ENCODE measurements at places on chromosomes 1 and 21.
A peak's percentile ranks its signal among the peaks of the same experiment; 100 is the strongest.

- peak; percentile 59 for DNase-seq
Observed at GRCh38 chr21:17454315-17455027, 58.4 kb upstream of the CXADR start.

- no peak for DNase-seq
Observed at GRCh38 chr1:173302890-173303829, 96.0 kb upstream of the TNFSF4 start.

DNA sequence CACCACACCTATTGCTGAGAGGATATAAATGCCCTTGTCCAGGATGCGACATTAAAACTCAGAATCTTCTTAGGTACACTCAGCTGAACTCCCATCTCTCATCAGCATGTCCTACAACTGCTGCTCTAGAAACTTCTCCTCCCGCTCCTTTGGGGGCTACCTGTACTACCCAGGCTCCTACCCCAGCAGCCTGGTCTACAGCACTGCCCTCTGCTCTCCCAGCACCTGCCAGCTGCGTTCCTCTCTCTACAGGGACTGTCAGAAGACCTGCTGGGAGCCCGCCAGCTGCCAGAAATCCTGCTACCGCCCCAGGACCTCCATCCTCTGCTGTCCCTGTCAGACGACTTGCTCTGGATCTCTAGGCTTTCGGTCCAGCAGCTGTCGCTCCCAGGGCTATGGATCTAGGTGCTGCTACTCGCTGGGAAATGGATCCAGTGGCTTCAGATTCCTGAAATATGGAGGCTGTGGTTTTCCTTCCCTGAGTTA lies at the start of gene KRTAP13-4:
TSS of gene KRTAP13-4 (plus strand) at position 51 of the 486 bp plus-strand sequence. CDS start at position 107, 56 bp downstream.
- no peak for DNase-seq

DNA sequence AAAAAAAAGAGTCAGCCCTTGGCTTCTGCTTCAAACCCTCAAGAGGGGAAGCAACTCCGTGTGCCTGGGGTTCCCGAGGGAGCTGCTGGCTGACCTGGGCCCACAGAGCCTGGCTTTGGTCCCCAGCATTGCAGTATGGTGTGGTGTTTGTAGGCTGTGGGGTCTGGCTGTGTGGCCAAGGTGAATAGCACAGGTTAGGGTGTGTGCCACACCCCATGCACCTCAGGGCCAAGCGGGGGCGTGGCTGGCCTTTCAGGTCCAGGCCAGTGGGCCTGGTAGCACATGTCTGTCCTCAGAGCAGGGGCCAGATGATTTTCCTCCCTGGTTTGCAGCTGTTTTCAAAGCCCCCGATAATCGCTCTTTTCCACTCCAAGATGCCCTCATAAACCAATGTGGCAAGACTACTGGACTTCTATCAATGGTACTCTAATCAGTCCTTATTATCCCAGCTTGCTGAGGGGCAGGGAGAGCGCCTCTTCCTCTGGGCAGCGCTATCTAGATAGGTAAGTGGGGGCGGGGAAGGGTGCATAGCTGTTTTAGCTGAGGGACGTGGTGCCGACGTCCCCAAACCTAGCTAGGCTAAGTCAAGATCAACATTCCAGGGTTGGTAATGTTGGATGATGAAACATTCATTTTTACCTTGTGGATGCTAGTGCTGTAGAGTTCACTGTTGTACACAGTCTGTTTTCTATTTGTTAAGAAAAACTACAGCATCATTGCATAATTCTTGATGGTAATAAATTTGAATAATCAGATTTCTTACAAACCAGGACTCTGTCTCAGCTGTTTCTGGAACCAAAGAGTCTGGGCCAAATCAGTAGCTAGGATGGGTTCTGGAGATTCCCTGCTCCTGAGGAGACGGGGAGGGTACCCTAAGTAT lies 26.8 kb upstream of the KDM4A start:
- DNase-seq, result no peak

GRCh38 chr1:220269036-220269435 lies 3.2 kb downstream of the RAB3GAP2 start:
- no peak for DNase-seq

Data from stromal cell of bone marrow (primary cell).